D341Med (cell line): ENCODE measurements at places on chromosomes 2 and 18.
A peak's percentile ranks its signal among the peaks of the same experiment; 100 is the strongest.

GRCh38 chr2:112792419-112792818 is 8.1 kb upstream of the IL1A start:
- no peak for DNase-seq

DNA sequence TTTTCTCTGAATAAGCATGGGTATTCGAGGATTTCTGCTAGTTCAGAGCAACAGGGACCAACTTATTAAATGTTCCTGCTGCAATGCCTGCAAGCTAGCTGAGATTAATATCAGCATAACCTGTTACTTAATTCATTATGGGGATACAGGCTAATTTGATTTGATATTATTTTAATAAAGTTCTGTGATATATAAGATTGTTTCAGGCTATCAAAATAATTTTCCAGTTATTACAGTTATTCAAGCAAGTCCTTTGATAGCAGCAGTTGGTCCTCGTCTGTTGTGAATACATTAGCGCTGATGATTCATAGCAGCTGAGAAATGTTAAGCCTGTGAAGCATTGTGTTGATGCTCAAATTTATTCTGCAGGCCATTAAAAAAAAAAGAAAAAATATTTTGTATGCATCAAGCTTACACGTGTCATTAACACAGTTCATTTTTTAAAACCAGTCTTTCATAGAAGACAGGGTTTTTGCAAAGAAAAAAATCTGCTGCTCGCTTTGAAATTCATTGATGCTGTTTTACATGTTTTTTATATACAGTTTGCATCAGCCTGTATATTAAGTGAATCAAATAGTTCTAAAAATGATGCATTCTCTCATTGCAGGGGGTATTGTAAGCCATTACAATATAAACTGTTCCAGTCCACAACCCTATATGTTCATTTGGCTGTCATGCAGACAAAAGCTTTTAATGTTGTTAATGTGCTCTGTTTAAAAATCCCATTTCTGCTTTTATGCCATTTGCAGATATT is 482.5 kb downstream of the BCL11A start:
- no peak for DNase-seq

GRCh38 chr2:177211576-177212105 is 953 bp upstream of the HNRNPA3 start:
- no peak for DNase-seq

GRCh38 chr2:124489686-124490085 is 464.6 kb downstream of the CNTNAP5 start:
- no peak for DNase-seq

GRCh38 chr2:8088810-8089209 is 593.0 kb upstream of the ID2 start:
- no peak for DNase-seq

- DNase-seq, result no peak
Observed at GRCh38 chr2:25895610-25896009, 17.3 kb upstream of the ASXL2 start.

DNA sequence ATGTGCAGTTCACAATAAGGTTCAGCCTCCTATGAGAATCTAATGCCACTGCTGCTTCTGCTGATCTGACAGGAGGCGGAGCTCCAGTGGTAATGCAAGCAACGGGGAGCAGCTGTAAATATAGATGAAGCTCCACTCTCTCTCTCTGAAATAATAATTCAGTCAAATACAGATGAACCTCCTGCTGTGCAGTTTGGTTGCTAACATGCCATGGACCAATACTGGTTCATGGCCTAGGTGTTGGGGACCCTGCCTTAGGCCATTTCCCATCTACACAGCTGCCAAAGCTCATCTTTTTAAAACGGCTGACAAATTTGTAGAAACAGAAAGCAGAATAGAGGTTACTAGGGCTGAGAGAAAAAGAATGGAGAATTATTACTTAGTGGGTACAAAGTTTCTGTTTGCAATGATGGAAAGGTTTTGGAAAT is 10.7 kb upstream of the HNRNPA3 start:
- DNase-seq, result no peak

DNA sequence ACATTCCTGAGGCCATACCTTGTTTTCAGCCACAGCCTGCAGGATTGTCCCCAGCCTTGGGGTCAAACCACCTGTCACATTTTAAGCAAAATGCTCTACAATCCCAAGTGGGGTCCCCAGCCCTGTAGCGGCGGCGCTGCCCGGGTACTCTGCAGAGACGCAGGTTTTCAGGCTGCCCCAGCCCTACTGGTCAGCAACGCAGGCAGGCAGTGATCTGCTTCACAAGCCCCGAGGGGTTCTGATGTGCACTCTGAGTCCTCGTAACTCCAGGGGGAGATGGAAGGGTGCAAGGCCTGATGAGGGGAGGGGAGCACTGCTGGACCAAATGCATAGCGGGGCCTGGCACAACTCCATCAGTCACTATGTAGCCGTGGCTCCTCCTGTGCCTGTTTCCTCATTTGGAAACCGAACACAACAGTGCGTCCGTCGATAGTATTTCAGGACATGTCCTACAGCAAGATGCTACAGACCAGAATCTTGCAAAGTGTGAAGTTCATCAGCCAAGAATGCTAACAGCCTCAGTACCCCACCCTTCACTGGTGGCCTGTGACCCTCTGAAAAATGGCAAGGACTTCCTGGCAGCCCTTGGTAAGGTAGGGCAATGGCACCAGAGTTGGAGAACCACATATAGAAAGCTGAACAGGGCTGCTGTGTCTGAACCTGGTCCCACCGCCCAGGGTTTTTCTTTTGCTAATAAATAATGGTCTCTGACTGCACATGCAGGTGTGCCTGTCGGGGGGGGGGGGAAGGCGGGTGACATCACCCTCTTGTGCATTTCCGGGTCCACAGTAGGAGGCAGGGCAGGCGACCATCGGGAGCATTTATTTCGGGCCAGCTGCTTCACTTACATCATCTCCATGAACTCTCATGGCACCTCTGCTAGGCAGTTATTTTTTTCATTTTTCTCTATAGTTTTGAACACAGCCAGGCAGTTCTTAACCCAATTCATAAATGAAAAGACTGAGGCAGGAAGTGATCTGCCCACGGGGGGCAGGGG is 50.6 kb upstream of the TFCP2L1 start:
- DNase-seq, result no peak

DNA sequence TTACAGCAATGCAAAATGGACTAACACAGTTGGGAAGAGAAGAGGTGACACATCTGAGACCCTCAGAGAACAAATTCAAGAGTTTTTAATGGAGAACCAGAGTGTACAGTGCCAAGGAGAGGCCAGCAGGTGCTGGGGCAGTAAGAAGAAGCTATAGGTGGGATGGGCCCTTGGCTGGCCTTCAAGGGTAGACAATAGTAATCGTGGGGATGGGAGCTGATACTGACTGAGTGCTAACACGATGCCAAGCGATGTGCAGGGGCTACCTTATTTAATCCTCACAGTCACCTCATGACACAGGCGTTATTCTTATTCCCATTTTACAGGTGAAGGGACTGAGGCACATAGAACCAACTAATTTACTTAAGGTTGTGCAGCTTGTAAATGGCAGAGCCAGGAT is 131.9 kb upstream of the ID2 start:
- DNase-seq, result no peak

- DNase-seq, result no peak
Observed at GRCh38 chr2:235843591-235844395, 324.4 kb downstream of the GBX2 start.

GRCh38 chr2:241459520-241459919 is 48.9 kb downstream of the STK25 start:
- no peak for DNase-seq

- no peak for DNase-seq
Observed at GRCh38 chr18:10093445-10093844, 179.6 kb downstream of the VAPA start.

- no peak for DNase-seq
Observed at GRCh38 chr2:221001381-221001801, 570.7 kb downstream of the EPHA4 start.

- DNase-seq, result no peak
Observed at GRCh38 chr18:77164026-77164425, 31.4 kb upstream of the MBP start.

GRCh38 chr18:28120828-28121515 is 56.0 kb downstream of the CDH2 start:
- DNase-seq, result no peak

- no peak for DNase-seq
Observed at GRCh38 chr2:226312155-226312554, 487.5 kb downstream of the IRS1 start.

DNA sequence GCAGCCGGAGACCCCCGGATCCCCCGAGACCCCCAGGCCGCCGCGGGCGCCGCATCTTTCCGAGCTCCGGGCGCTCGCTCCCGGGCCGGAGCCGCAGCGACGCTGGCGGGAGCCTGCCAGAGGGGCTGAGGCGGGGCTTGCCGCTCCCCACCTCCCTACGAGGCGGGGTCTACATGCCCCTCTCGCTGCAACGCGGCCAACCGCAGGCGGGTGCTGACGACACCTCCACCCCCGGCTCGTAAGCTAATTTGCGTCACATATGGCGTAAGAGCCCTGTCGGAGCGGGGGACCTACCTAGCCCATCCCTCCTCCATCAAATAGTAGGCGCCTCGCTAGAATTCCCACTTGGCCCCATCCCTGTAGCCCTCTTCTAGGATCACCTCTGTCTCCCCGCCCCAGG is at the start of gene PTPRN:
Gene PTPRN (minus strand): TSS at position 124 of the 400 bp plus-strand sequence. CDS start 69 bp downstream, at position 55.
- peak; percentile 82 for DNase-seq
